ENCODE measurements at places on chromosomes 3 and 15.
A peak's percentile ranks its signal among the peaks of the same experiment; 100 is the strongest.

DNA sequence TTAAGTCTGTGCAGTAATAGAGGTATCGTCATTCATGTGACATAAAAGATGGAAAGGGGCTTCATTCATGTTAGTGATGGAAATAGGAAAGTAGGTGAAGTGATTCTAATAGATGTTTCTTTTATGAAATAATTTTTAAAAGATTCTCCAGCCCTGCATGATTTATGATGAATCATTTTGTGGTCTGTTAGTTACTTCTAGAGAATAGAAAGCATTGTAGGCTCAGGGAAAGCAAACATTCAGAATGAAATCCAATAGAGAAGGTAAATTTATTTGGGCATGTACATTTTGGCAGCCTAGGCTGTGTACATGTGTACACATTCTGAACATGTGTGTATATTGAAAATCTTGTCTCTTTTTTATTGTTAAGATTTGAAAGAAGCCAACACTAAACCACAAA is 23.1 kb downstream of the PPARG start:
- no peak for DNase-seq

DNA sequence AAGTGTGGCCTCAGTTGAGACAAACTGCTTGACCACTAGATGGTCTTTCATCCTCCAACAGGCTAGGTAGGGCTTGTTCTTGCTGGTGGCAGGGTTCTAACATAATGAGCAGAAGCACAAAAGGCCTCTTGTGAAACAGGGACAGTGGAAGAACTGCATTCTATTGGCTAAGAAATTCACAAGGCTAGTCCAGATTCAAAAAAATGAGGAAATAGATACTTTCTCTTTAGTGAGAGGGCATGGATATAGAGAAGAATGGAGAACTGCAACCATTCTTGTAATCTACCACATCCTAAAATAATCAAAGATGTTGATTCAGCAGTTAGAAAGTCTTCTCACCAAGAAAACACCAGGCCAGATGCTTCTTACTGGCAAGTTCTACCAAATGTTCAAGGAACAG is 143.7 kb upstream of the LRIG1 start:
- DNase-seq = no peak

DNA sequence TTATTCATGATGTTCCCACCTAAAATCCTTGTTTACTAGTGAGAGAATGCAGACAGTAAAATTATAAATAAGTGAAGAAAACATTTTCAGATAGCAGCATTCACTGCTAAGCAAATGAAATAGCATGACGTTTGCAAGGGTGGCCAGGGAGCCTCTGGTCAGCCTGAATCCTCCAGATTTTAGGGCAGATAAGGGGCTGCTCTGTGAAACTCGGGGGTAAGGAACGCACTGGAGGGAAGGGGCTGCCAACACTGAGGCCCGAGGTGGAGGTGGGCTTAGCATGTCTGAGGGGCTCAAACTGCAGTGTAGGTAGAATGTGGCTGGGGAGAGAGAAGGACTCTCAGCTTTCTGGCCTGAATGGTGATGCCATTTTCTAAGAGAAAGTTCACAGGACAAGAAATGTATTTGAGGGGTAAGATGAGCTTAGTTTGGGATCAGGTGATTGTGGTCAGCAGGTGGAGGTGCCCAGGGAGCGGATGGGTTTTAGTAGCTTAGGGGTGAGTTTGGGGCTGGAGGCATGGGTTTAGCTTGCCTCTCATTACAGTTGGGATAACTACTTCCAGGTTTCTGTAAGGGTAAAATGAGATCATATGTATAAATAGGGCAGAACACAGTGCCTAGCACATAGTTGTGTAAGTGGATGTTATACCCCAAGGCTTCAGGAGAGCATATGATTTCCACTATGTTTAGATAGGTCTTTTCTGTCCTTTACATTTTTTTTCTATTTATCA is 20.5 kb downstream of the GPR171 start:
- no peak for DNase-seq

- no peak for DNase-seq
Measured at GRCh38 chr3:99774467-99774866, 43.2 kb upstream of the CMSS1 start.

- peak; percentile 54 for DNase-seq
Measured at GRCh38 chr15:58748852-58749531, 515 bp downstream of the ADAM10 start.

DNA sequence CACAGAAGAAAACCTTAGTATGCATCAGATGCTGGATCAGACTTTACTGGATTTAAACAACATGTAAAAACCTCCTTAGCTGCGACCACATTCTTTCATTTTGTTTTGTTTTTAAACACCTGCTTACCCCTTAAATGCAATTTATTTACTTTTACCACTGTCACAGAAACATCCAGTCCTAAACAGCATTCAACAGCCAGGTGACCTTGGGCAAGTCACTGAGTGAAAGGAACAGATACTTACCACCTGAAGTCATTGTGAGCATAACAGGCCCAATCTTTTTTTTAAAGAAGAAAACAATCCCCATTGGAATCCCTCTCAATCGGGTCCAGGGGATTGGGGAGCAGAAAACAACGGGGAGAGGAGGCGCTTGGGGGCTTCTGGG is 390 bp downstream of the STARD5 start:
- no peak for DNase-seq

- no peak for DNase-seq
Measured at GRCh38 chr3:41317718-41318117, 118.4 kb downstream of the CTNNB1 start.

- no peak for DNase-seq
Measured at GRCh38 chr3:86960550-86960949, 30.4 kb downstream of the VGLL3 start.

DNA sequence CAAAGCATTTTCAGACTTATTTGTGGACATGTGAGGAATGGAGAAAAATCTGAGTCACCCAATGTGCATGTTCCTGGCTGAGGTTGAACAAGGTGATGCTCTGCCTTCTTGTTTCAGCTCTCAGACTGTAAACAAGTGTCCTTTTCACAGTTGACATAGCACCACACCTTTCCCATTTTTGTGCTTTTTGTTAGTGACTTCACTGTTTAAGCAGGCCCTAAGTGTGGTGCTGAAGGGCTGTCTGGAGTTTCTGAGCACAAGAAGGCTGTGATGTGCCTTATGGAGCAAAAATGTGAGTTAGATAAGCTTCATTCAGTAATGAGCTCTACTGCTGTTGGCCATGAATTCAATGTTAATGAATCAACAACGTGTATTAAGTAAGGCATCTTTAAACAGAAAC is 20.4 kb downstream of the ABI3BP start:
- DNase-seq = no peak

DNA sequence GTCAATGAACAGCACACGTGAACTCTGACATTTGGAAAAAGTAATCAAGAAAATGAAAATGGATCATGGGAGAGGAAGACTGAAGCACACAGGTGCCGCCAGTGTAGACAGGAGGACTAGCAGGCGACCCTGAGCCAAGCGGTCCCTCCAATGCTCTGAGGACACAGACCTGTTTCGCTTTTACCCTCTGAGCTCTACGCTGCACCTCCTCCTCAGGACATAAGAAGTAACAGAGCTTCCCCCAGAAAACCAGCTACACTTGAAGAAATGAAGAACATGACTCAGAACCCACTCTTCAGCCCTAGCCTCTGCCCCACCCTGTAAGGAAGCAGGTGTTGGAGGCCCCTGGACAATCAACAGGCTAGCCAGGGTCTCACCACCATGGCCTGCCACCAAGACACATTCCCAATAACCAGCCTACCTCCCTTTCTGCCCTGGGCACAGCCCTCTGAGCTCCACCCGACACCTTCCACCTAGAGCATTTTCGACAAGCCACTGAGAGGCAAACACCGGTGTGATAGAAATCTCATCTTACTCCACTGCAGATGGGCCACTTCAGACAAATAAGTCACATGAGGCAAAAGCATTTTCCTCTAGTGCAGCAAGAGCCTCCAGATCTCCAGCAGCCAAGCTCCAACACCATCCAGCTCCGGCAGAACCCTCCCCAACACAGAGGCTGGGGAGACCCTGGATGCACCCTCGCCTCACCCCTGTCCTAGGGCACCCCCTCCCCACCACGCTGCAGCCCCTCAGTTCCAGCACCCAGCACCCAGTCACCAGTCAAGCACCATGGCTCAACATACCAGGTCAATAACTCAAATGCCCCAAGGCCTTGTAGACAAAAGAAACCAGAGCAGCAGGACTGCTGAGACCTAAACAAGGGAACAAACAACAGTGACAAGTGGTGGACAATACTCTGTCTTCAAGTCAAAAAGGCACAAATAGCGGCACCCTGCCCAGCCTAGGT is 11.4 kb downstream of the FAM174B start:
- no peak for DNase-seq

DNA sequence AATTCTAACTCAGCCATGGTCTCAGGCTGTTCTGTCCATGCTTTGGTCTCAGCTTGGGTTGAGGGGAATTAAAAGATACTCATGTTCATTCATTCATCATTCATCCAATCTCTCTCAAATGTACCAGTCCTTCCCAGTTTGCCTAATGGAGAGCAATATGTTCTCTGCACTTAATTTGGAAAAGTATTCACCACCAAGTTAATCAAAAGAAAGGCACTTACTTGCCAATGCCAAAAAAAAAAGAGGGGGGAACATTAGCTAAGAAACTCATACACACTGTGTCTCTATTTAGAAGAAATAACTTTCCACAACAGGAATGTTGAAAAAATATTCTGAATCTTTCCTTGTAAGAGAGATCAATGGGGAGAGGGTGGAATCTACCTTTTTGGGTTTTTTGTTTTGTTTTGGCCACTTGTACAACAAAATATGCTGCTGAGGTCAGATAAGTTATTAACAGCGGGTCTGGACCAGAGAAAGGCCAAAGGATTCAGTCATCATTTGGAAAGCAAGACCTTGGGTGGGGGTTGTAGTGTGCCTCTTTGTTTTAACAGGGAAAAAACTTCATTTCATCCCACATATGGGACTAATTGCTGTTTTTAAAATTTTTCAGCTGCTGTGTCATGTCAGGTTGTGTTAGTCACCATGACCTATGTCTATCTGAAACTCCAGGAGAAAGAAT is 152.3 kb downstream of the FBN1 start:
- DNase-seq = no peak

DNA sequence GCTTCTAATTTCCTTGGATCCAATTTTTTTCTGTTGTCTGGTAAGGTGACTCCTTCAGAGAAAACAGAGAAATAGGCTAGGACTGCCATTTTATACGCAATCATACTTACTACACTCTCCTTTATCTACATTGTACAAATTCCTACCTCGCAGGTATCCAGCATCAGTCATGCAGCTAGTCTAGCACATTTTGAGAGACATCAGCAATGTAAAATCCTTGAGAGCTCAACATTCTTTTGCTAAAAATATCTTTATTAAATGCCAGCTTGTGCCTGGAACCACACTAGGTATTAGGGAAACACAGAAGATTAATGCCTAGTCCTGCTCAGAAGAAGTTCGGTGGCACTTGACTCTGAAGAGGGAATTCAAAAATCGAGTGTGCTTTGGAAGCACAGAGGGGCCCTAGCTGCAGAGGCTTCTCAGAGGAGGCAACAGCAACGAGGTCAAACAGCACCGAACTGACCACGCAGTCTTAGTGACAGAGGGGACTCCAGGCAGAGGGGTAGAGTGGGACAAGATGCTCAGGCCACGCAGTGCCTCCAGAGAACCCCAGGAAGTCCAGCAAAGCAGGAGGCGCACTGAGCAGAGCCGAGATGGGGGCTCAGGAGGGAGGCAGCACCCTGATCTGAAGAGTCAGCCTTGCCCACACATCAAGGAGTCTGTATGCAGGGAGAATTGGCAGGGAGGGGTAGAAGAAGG is 3.5 kb downstream of the FAM174B start:
- DNase-seq = no peak

DNA sequence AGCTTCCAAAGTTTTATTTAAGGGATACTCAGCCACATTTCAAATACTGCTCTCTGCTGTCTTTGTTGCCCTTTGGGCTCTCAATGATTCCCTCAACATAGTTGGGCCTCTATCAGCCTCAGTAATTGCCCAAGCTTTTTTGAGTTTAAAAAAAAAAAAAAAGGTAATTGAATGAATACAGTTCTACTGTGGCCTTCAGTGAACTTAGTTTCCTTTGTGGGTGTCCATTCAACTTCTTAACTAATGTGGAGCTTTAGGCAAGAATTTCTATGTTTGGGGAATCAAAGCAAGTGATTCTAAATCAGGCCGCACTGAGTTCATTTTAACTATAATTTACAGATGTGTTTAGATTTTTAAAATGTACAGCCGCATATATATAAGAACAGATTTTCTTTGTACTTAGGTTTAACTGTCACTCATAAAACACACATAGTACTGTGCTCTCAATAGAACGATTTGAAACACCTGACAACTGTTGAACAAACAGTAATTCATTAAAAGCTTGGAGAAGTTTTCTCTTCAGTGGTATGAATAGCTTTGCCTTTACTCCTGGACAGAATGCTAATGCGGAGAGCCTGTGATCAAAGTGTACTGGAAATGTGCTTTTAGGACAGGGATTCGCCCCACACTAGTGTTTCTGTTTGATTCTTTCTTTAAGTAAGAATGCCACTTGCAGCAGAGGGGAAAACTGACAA is 844.9 kb upstream of the SEMA6D start:
- no peak for DNase-seq

GRCh38 chr3:30135190-30135589 is 471.2 kb upstream of the TGFBR2 start:
- no peak for DNase-seq

- no peak for DNase-seq
Measured at GRCh38 chr3:198064420-198064819, 104.4 kb downstream of the LMLN start.

DNA sequence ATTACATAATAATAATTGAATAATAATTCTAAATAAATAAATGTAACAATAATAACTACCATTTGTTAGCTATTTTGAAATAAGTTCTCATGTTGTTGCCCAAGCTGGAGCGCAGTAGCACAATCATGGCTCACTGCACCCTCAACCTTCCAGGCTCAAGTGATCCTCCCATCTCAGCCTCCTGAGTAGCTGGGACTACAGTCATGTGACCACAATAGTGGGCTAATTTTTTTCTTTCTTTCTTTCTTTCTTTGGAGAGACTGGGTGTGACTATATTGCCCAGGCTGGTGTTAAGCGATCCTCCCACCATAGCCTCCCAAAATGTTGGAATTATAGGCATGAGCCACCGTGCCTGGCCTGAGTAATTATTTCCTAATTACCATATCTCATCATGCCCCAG is 30.9 kb upstream of the KCNMB3 start:
- no peak for DNase-seq

GRCh38 chr15:99252326-99252725 is 1.0 kb downstream of the LRRC28 start:
- DNase-seq = no peak

DNA sequence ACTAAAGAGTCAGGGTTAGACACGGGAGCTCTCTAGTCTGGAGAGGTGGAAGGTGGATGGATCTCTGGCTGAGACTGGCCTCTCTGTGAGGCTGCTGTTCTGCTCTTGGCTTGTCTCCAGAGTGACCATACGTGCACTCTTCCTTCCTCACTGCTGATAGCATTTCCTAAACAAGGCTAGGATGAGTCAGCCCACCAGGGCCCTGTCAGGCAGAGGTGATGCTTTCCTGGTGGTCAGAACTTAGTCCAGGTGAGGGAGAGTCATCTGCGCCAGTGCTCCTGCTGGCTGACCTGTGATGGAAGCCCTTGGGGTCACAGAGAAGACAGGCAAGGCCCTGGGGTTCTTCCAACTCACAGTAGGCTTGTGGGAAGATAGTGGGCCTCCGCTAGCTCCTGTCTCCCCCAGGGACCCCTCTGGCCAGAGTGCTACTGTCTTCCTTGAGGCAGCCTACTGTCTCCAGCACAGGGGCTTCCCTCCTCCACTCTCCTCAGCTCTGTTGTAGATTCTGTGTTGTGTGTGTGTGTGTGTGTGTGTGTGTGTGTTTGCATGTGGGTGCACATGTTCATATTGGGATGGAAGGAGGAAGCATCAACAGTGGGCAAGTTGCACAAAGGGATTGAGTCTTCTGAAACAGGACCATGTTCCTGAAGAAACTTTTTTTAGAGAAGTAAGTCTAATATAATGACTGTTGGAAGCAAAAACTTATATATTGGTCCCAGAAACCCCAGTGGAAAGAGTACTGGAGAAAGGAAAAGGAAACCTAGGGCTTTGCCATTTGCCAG is 16.5 kb downstream of the ALPK3 start:
- no peak for DNase-seq

Data from pancreas (tissue), 10 donors.